Stimulated activated CD8-positive, alpha-beta memory T cell treated with anti-CD3 and anti-CD28 coated beads, Interleukin-15, amount 100 ng/mL, for 1 hour (primary cell): ENCODE measurements at places on chromosomes 11 and 22.

DNA sequence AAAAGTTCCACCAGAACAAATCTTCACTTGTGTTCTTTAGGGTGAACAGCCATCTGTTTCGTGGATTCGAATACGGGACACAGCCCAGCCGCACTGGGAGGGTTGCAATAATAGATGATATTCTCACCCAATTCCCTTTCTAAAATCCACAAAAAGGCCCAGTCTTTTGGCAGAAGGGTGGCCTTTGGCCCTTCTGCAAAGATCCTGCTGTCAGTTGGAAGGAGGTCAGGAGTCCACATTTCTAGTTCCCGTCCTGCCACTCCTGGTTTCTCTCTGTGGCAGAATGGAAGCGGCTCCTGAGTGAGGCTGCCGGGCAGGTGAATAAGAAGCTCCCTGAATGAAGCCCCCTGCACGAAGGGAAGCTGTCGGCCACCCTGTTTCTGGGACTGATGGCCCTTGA lies 11.2 kb upstream of the LINC01488 start:
- DNase-seq, result no peak

DNA sequence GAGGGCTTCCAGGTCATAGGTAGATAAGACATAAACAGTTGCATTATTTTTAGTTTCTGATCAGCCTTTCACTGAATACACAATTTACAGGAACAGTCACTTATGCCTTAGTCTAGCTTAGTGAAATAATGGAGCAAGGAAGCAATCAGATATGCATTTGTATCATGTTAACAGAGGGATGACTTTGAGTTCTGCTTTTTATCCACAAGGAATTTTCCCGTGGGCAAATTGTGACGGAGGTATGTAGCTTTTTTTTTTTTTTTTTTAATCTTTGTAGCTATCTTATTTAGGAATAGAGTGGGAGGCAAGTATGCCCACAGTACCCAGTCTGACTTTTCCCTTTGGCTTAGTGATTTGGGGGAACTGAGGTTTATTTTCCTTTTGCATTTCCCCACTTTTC lies 3.4 kb upstream of the NLRP10 start:
- no peak for DNase-seq

DNA sequence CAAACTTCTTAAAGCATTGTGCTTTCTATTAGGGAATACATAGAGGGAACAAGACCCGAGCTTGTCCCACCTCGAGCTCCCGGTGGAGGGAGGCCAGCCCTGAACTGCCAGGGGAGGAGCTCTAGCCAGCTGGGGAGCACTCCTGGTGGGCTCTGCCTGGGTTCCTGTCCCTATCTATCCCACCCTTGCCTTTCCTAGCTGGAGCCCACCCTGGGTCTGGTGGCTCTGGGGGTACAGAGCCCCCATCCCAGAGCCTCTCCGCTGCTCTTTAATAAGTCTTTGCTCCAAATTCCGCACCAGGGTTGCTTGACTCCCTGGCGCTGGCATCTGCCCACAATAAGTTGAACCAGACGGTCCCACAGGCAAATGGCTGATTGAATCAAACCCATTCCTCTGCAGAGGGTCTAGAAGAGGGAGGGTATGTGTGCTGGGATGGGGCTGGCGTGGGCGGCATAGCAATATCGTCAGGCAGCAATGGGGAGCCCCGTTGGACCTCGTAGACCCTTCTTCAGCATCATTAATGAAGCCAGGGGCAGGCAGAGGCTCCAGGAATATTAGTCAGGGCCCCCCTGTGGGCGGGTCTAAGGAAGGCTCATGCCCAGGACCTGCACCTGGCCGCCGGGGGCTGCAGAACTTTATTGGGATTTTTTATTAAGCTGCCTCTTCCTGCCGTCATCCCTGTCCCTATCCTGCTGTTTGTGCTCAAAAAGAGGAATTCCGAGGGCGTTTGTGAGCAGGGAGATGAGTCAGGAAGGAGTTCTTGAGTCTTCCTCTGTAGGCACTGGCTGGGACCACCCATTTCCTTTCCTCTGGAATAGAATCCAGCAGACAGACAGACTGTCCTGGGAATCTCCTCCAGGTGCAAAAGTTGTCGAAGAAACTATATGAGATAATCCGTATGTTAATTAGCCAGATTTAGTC lies 38.5 kb upstream of the RIC3 start:
- DNase-seq, result no peak

GRCh38 chr11:68581439-68581838 lies 102.9 kb upstream of the GAL start:
- DNase-seq, result no peak

DNA sequence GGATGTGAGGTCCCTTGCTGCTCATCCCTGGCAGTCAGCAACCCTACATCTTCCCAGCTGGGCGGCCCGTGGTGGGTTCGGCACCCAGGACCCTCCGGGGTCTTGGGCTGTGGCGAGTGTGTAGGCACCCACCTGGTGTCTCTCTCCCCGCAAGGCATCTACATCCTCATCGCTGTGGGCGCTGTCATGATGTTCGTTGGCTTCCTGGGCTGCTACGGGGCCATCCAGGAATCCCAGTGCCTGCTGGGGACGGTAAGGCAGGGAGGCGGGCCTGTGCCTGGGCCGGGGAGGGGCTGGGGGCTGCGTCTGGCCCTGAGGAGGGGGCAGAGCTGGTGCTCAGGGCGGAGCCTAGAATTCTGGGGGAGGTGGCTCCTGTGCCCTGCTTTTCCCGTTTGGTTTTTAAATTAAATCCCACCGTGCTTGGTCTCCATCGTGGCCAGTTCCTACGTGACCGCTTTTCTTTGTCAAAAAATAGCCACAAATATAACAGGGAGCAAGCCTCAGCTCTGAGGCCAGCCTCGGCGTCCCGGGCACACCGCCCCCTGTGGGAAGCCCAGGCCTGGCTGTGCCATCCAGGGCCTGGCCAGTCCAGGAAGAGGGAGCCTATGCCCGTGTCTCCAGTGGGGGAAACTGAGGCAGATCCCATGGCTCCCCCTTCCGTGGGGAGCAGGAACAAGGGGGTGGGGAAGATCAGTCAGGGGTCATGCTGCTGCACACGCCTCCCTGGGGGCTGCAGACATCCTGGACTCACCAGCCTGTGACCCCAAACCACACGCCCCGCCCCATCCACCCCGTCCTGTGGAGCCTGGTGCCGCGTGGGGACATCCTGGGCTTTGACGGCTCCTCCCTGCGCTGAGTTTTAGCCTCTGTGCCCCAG lies 6.4 kb upstream of the TSSC4 start:
- DNase-seq, result no peak

- no peak for DNase-seq
These were observed 201.9 kb upstream of the PITPNB start for GRCh38 chr22:28120691-28121592.

- no peak for DNase-seq
These were observed 12.6 kb upstream of the COX8A start for GRCh38 chr11:63961608-63962412.

GRCh38 chr11:86749821-86750401 lies 50.4 kb upstream of the PRSS23 start:
- DNase-seq, result no peak

- DNase-seq, result no peak
These were observed 8.2 kb downstream of the OR51B5 start for GRCh38 chr11:5335170-5335569.

- DNase-seq, result no peak
These were observed 64.1 kb downstream of the NARS2 start for GRCh38 chr11:78510597-78510996.

- DNase-seq, result no peak
These were observed 22.7 kb upstream of the C1QTNF4 start for GRCh38 chr11:47616726-47617416.

- no peak for DNase-seq
These were observed 33.3 kb downstream of the NF2 start for GRCh38 chr22:29636751-29637150.

DNA sequence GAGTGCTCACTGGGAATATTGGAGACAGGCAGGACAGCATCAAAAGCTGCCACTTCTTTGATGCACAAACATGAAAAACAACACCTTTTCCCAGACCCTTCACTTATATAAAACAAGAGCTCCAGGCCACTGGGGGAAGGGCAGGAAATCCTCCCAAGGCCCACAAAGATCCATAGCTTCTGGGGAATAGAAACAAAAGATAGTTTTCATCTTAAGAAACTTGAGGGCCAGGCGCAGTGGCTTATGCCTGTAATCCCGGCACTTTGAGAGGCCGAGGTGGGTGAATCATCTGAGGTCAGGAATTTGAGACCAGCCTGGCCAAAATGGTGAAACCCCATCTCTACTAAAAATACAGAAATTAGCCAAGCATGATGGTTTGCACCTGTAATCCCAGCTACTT lies 15.3 kb downstream of the RTL6 start:
- DNase-seq, result no peak

DNA sequence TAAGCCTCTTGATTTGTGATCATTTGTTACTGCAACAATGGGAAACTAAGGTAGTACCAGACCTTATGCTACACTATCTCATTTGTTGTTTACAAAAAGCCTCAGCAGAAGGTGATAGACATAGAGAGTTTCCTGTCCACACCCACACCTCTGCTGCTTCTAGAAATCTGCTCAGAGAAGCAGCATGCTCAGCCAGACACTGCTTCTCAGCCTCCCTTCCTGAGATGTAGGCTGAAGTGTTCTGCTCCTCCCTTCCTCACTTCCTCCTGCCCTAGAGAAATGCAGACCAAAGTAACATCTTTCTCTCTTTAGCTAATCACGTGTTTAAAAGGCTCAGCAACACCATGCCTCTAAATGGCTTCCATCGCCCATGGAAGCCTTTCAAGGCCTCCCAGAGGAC lies 88.4 kb downstream of the SLC1A2 start:
- no peak for DNase-seq

GRCh38 chr11:126598344-126599216 lies 243.1 kb downstream of the ST3GAL4 start:
- no peak for DNase-seq

- DNase-seq, result no peak
These were observed 263.2 kb downstream of the DCDC1 start for GRCh38 chr11:31106326-31106725.

GRCh38 chr22:20887375-20887774 lies 28.6 kb downstream of the SNAP29 start:
- DNase-seq, result no peak

DNA sequence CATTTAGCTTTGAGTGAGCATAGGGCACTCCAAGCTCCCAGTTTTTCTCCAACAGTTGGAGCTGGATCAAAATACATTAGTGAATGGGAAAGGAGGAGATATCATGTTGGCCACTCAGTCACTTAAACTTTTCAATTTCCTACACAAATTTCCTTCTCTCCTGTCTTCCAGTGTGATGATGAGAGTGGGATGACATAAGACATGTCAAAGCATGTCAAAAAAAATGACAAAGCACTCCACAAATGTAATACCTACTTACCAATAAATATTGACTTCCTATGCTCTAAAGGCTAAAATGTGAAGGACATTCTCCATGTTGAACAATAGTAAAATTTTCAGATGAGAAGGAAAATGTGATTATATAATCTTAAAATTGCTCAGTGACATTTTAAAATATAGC lies 1.5 kb upstream of the GRM5 start:
- DNase-seq, result no peak

DNA sequence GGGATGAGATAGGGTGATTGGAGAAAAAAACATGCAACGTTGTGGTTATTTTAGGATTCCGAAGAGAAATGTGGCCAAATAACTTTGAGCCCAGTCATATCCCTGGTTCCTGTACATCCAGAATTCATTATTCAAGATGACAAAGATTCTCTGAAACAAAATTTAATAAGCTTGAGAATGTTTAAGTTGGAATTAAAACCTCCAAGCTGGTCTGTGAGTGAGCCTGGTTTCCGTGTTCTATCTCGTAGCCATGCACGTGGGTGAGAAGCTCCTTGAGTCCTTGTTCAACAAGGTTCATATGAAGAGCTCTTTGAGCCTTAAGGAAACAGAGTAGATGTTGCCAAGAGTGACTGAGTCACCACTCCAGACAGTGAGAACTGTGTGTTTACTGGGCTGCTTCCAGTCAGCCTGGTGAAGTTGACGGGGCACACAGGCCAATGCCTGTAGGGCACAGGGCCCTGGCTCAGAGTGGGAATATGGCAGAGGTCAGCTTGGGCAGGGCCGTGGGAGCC lies 206.5 kb downstream of the NAV2 start:
- DNase-seq, result no peak

GRCh38 chr11:63510360-63511047 lies 4.6 kb downstream of the LGALS12 start:
- DNase-seq, result no peak

- no peak for DNase-seq
These were observed 45.1 kb downstream of the CEP57 start for GRCh38 chr11:95835351-95835750.

- DNase-seq, result no peak
These were observed 444.8 kb downstream of the SOX6 start for GRCh38 chr11:15911377-15912044.

DNA sequence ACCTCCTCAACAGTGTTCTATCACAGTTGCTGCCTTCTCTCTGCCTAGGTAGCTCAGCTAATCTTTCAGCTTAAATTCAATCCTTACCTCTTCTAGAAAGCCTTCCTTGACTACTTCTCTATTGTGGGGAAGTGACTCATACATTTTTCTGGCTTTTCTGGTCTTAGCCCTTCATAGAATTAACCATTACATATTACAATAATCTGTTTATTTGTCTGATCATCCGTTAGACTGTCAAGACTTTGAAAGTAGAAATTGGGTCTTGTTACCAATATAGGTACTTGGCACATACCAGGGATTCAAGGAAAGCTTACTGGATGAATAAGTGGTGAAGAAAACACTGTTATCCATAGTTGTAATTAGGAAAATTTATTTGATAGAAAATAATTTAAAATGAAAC lies 89.6 kb downstream of the FANCF start:
- DNase-seq, result no peak

- DNase-seq, result no peak
These were observed 33.2 kb downstream of the KIAA0930 start for GRCh38 chr22:45207533-45207932.

- no peak for DNase-seq
These were observed 1412.2 kb downstream of the BRD1 start for GRCh38 chr22:48415520-48415919.

GRCh38 chr11:120142441-120143100 lies 4.7 kb upstream of the TRIM29 start:
- DNase-seq, result no peak

DNA sequence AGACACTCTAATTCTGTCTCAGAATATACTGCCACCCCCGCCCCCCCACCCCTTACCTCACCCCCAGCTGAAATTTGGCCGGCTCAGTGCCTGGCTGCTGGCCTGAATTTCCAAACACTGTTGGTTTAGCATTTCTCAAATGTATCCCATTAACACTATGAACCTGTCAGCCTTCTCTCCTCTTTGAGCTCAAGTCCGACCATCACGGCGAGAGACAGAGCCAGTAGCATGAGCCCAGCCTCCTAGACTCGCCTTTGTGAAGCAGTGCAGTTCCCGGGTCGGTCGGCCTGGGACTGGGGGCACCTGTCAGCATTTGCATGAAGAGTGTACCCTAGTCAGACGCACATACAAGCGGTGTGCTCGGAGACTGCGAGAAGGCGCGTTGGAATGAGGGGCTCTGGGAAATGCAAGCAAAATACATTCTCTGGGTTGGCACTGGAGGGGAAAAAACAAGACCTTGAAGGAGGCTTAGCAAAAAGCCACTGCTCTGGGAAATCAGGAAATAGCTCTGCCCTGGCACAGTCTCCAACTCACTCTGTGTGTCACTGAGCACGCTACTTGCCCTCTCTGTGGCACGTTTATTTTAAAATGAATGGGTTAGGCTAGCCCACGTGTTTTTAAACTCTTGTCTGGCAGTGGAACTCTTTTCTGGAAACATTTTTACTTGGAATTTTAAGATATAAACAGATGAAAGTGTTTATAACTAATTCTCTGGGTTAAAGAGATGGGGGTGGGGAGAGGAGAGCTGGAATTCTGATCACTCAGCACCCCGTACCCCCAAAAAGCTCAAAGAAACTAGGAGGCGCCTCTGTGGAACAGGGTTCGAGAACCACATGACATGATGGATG lies 108.3 kb downstream of the TIMP3 start:
- no peak for DNase-seq

GRCh38 chr11:121134741-121135312 lies 33.8 kb downstream of the TECTA start:
- no peak for DNase-seq
